ENCODE measurements at places on chromosomes 6 and 20.

- no peak for DNase-seq
Measured at GRCh38 chr20:1588533-1589460, 31.0 kb downstream of the SIRPB1 start.

DNA sequence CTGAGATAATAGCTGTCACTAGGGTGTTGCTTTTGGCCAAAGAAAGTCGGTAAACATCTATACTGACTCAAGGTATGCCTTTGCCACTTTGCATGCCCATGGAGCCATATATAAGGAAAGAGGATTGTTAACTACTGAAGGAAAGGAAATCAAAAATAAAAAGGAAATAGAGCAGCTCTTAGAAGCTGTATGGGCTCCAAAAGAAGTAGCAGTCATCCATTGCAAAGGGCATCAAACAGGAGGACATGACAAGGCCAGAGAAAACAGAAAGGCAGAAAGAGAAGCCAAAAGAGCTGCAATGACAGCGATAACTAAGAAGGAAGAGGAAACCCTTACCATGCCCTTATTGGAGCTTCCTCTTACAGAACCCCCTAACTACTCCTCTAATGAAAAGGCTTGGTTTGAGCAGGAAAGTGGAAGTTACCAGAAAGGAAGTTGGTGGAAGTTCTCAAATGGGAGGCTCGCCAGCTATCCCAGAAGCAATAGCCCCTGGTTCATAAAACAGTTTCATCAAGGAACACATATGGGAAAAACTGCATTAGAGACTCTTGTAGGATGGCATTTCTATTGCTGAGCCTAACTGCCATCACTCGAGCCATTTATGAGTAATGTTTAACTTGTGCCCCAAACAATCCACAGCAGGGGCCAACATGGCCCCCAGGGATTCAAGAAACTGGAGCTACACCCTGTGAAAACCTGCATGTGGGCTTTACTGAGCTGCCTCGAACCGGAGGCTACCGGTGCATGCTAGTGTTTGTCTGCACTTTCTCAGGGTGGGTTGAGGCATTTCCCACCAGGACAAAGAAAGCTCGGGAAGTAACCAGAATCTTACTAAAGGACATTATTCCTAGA lies 7.0 kb downstream of the IL22RA2 start:
- DNase-seq, result no peak

DNA sequence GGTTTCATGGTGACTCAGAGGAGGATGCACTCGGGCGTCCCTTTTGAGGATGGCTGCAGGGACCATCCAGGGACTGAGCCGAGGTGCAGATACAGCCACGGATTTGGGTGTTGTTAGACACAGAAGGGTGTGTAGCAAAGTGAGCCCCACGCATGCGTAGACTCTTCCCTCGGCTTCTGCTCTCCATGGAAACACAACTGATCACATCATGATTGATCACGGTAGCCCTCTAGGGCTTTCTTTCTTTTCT lies 606 bp upstream of the ULBP1 start:
- DNase-seq, result peak; percentile 59

DNA sequence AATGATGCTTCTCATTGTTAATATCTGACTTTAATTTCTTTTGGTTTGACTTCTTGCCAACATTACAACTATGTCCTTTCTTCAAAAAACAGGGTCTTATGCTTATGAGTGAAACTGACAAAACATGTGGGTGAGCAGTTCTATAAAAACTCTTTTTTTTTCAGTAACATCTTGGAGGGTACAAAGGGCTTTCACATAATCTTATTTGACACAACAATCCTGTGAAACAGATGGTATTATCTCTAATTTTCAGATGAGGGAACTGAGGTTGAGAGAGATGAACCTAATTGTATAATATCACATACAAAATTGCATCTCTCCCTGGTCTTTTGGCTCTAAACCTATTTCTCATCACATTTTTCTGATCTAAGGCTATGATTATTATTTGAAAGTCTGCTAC lies 38.3 kb downstream of the MAPK14 start:
- DNase-seq, result no peak

GRCh38 chr6:46062991-46063390 lies 47.3 kb upstream of the CLIC5 start:
- DNase-seq, result no peak

GRCh38 chr6:55734256-55734655 lies 141.1 kb downstream of the BMP5 start:
- DNase-seq, result no peak

- no peak for DNase-seq
Measured at GRCh38 chr6:80608881-80609280, 502.4 kb downstream of the BCKDHB start.

DNA sequence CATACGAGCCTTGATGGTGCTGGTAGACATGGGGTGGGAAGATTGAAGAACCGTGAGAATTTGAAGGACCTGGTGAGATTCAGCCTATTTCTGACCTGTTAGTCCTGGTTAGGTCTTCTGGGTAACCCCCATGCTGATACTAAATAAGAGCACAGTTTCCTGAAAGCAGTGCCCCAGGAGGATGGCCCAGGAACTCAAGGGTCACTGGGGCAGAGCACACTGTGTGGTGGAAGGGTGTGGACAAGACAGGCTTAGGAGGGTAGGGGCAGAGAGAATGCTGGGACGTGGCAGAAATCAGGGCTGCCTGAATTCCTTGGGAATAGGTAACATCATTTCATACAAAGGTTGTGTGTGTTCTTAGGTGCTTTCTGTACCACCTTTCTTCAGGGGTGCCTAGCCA lies 31.9 kb upstream of the ENPP1 start:
- DNase-seq, result no peak

DNA sequence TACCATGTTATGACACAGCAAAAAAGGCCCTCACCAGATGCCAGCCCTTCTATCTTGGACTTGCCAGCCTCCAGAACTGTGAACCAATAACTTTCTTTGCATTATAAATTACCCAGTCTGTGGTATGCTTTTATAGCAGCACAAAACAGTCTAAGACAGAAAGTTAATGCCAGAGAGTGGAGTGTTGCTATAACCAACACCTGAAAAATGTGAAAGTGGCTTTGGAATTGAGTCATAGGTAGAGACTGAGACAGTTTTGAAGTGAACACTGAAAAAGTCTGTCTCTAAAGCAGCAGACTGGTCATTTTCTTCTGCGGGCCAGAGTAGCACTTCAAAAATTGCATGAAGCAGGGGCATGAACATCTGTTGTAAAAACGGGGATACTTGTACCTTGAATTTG lies 28.0 kb upstream of the ASIP start:
- DNase-seq, result no peak

- DNase-seq, result no peak
Measured at GRCh38 chr20:3797226-3797545, 1.1 kb downstream of the CDC25B start.

DNA sequence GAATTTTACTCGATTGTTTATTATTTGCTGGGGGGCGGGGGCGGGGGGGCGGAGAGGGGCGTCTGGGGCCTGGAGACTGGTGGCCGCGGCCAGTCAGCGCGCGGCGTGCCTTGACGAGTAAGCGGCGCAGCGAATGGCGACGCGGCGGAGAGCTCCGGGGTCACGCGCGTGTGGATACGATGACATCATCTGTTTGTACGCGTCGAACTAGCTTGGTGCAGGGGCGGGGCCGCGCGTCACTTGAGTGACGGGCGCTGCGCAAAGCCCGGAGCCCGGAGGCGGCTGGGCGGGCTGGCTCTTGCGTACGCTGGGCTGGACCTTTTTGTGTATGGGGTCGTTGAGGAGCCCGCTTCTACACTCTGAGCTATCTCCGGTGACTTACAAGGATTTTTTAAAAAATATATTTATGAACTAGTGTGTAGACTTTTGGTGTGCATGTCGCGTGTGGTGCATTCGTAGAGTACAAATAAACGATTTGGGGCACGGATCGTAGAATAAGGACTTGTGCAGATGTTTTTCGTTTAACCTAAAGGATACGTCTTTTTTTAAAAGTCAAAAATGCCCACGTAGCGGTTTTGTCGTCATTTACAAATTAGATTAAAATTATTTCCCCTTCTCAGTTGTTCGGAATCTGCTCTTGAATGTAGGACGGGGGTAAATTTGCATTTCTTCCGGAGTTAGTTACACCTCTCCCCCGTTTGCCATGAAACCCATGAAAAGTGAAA lies 2.2 kb upstream of the FOXO3 start:
- DNase-seq, result peak; percentile 97

DNA sequence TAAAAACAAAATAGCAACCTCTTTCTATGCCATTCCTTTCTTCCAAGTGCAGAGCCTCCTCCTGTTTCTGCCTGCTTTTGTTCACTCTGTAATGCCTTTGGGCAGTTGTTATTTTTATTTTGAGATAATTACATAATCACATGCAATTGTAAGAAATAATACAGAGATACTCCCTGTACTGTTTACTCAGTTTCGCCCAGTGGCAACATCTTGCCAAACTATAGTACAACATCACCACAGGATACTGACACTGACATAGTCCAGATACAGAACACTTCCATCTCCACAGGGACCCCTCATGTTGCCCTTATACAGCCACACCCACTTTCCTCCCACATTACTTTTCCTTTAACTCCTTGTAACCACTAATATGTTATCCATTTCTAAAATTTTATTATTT lies 59.7 kb downstream of the BANF2 start:
- no peak for DNase-seq

DNA sequence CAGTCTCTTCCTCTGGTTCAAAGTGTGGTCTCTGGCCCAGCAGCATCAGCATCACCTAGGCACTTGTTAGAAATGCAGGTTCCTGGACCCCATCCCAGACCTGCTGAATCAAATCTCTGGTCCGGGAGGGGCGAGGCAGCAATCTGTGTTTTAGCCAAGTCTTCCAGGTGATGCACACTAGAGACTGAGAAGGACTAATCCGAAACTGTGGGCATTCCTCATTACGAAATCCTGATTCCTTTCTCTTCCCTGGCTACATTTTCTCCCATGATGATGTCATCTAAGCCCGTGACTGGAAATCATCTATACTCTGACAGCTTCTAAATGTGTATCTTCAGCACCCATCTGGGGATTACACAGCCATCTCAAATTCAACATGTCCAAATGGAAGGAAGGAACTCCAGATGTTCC lies 39.7 kb upstream of the PRND start:
- no peak for DNase-seq

GRCh38 chr6:87210979-87211378 lies 55.6 kb downstream of the ZNF292 start:
- peak; percentile 38 for DNase-seq

GRCh38 chr6:129197154-129197553 lies 314.2 kb downstream of the LAMA2 start:
- no peak for DNase-seq

GRCh38 chr20:13355941-13356486 lies 134.9 kb downstream of the ISM1 start:
- DNase-seq, result no peak

GRCh38 chr6:10403385-10404106 lies 11.3 kb downstream of the TFAP2A start:
- no peak for DNase-seq

GRCh38 chr6:167546611-167547327 lies 221.9 kb downstream of the TTLL2 start:
- DNase-seq, result no peak

DNA sequence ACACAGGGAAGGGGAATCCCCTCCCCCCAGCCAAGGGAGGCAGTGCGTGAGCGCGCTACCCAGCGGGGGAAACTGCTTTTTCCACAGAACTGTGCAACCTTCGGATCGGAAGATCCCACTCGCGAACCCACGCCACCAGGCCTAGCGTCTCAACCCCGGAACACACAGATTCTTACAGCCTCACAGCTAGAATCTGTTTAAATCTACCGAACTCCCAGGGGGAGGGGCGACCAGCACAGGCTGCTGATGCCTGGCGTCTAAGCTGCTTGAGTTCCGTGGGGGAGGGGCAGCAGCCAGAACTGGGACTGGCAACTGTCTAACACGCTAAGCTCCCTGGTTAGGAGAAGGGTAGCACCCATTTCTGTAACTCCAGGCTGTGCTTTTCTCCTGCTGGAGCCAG lies 217.3 kb upstream of the TENT5A start:
- DNase-seq, result no peak

DNA sequence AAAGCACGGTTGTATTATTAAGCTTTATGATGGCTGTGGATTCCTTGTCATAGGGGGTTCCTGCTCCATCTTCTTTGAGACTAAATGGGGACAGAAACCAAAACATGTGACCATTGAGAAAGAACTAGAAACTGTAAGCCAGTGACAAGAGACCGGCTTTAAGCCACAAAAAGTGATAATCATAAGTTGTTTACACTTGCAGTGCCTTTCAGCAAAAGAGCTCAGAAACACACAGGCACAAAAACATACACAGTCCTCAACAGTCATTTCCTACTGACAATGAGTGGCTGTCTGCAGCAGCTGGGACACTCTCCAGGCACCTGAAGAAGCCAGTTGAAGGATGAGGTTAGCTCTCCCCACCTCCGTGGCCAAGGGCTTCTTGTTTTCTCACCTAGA lies 20.0 kb upstream of the UBE2J1 start:
- DNase-seq, result no peak

DNA sequence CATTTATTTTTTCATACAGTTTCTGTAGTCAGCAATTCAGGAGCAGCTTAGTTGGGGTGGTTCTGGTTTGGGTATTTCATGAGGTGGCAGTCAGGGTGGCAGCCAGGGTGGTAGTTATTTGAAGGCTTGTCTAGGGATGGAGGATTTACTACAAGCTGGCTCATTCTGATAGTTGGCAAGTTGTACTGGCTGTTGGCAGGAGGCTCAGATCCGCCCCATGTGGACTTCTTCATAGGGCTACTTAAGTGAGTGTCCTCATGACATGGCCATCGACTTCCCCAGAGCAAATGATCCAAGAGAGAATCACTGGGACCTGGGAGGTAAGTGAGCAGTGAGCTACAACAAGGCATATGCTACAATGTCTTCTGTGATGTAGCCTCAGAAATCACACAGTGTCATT lies 22.4 kb upstream of the CDKAL1 start:
- DNase-seq, result no peak

DNA sequence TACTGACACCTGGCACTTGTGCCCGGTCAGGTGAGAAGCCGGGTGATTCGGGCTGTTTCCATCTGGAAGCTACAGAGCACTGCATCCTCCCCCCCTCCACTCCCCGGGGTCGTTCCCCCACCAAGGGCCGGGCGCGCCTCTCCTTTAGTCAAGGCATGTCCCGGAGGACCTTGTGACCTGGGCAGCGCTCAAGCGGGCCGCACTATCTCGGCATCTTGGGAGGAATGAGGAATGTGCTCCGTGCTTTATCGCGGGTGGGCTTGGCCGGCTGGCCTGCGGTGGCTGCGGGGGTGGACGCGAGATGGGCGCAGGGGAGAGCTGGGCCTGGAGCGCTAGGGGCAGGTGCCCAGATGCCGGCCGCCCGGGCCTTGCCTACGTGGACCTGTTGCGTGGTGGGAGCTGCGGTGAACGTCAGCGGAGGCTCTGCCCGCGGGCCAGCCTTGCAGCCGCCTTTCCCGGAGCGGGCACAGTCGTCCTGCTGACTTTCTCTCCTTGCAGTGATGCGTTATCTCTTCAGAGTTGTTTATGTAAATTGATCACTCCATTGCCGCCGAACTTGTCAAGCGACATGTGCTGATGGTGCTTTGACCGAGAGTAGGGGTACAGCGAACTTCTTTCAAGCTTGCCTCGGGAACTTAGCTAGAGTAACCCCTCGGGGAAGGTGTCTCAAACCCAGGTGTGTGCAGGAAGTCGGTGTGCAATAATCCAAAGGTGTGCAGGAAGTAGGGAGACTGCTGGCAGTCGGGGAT lies 1.1 kb downstream of the LRRC1 start:
- DNase-seq, result peak; percentile 14
